ENCODE measurements at places on chromosomes 13 and 19.
A peak's percentile ranks its signal among the peaks of the same experiment; 100 is the strongest.

GRCh38 chr13:28220166-28220565 is 81.8 kb downstream of the PAN3 start:
- no peak for DNase-seq
- H3K27ac ChIP-seq, result no peak overlapping the region
- H3K27me3 ChIP-seq, result no peaks in the 10 kb centered on the region
- H3K36me3 ChIP-seq, result peaks cover 36% of the 10 kb centered on the region

DNA sequence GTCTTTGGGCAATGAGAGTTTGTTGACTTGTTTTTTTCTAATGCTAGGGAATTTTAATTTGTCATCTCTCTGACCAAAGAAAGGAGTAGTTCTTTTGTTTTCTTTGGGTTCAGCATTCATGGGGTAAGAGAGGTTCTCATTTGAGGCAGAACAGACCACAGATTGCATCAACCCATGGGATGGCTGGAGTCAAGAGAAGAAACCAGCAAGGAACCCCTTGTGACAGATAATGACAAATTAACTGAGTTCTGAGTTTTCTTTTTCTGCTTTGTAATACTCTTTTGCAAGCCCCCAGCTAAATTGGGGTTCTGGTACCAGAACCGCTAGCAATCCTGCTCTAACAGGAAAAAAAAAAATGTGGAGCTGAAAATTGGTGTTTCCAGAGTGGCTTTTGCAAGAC is 864.1 kb downstream of the DIAPH3 start:
- H3K27ac ChIP-seq, result no peak overlapping the region
- H3K4me1 ChIP-seq, result no peaks in the 10 kb centered on the region
- no peak overlapping the region for H3K4me3 ChIP-seq
- H3K36me3 ChIP-seq, result no peaks in the 10 kb centered on the region

GRCh38 chr13:100689191-100689590 is 14.6 kb upstream of the TMTC4 start:
- H3K27ac ChIP-seq, result no peak overlapping the region
- no peak for DNase-seq
- H3K4me3 ChIP-seq, result no peak overlapping the region
- no peaks in the 10 kb centered on the region for H3K4me1 ChIP-seq
- H3K27me3 ChIP-seq, result peaks cover 16% of the 10 kb centered on the region

- peaks cover 93% of the 10 kb centered on the region for H3K36me3 ChIP-seq
- peak overlapping the region; percentile 88 for H3K27ac ChIP-seq
- no peak for DNase-seq
- H3K4me3 ChIP-seq, result peak overlapping the region; percentile 44
These were observed 10.5 kb downstream of the AP1M1 start for GRCh38 chr19:16208064-16208759.

- H3K27me3 ChIP-seq, result no peaks in the 10 kb centered on the region
- no peaks in the 10 kb centered on the region for H3K36me3 ChIP-seq
- DNase-seq, result no peak
- peaks cover 45% of the 10 kb centered on the region for H3K4me1 ChIP-seq
- H3K27ac ChIP-seq, result no peak overlapping the region
These were observed 23.6 kb downstream of the IRS2 start for GRCh38 chr13:109762791-109763190.

DNA sequence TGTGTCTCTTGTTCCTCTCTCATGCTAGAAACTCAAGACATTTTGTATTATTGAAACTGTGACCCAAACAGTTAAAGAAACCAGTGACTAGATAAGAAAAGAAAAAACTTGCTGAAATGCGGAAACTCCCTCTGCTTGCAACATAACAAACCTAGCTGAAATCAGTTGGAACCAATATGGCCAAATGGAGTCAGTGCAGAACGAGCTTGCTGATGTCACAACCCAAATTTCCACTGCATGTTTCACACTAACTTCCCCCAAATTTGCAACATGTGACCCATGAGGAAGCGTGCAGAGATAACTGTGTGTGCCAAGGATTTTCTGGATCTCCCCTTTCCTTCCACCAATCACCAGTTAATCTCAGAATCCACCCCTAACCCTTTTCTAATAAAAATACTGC is 208.0 kb downstream of the DLEU7 start:
- H3K4me3 ChIP-seq, result no peak overlapping the region
- H3K4me1 ChIP-seq, result peaks cover 3% of the 10 kb centered on the region
- H3K36me3 ChIP-seq, result no peaks in the 10 kb centered on the region
- no peak overlapping the region for H3K27ac ChIP-seq
- no peaks in the 10 kb centered on the region for H3K27me3 ChIP-seq

DNA sequence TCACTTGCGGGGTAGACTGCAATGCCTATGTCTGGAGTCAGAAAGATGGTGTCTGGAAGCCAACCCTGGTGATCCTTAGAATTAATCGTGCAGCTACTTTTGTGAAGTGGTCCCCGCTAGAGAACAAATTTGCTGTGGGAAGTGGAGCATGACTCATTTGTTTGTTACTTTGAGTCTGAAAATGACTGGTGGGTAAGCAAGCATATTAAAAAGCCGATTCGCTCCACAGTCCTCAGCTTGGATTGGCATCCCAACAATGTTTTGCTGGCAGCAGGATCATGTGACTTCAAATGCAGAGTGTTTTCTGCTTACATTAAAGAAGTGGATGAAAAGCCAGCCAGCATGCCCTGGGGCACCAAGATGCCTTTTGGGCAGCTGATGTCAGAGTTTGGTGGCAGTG is 9.5 kb upstream of the ERVV-1 start:
- peaks cover 4% of the 10 kb centered on the region for H3K36me3 ChIP-seq
- H3K27ac ChIP-seq, result no peak overlapping the region
- DNase-seq, result no peak
- H3K4me3 ChIP-seq, result no peak overlapping the region
- peaks cover 2% of the 10 kb centered on the region for H3K27me3 ChIP-seq

- H3K27me3 ChIP-seq, result no peaks in the 10 kb centered on the region
- no peaks in the 10 kb centered on the region for H3K4me1 ChIP-seq
- no peak overlapping the region for H3K27ac ChIP-seq
- no peak overlapping the region for H3K4me3 ChIP-seq
- no peak for DNase-seq
These were observed 52.1 kb upstream of the AKAP11 start for GRCh38 chr13:42219876-42220275.

DNA sequence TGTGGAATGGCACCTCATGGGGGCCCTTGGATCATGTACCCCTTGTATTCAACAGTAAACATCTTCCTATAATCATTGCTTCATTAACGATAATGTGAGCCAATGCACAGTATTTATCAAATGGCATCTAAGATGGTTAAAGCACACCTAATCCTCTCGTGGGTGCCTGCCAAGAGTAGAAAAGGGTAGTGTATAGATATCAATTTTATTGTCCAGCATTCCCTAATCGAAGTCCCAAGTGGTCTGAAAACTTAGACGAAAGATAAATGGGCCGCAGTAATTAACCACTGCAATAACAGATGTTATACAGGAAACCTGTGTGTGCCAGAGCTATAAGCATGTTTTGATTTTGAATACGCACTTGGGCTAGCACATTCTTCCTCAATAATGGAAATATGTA is 667 bp upstream of the MBNL2 start:
- H3K27ac ChIP-seq, result no peak overlapping the region
- peaks cover 15% of the 10 kb centered on the region for H3K36me3 ChIP-seq
- peak overlapping the region; percentile 83 for H3K4me3 ChIP-seq
- no peak for DNase-seq
- H3K27me3 ChIP-seq, result no peaks in the 10 kb centered on the region

DNA sequence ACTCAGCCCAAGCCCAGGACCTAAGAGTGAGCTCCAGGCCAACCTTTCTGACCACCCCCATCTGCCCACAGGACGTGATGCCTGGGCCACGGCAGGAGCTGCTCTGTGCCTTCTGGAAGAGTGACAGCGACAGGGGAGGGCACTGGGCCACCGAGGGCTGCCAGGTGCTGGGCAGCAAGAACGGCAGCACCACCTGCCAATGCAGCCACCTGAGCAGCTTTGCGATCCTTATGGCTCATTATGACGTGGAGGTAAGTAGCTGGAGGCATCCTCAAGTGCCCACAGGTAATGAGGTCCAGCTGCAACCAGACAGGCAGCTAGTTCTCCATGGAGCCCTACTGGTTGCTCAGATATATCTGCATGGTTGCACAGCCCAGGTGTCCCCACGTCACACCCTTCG is 14.8 kb downstream of the DDX39A start:
- peak overlapping the region; percentile 77 for H3K27ac ChIP-seq
- no peaks in the 10 kb centered on the region for H3K27me3 ChIP-seq
- DNase-seq, result no peak
- peaks cover 14% of the 10 kb centered on the region for H3K4me1 ChIP-seq
- H3K36me3 ChIP-seq, result peaks cover 94% of the 10 kb centered on the region

GRCh38 chr13:23999424-23999823 is 102.1 kb upstream of the C1QTNF9B start:
- H3K27ac ChIP-seq, result no peak overlapping the region
- H3K36me3 ChIP-seq, result no peaks in the 10 kb centered on the region
- no peak overlapping the region for H3K4me3 ChIP-seq
- DNase-seq, result no peak
- no peaks in the 10 kb centered on the region for H3K27me3 ChIP-seq

GRCh38 chr13:108305655-108306054 is 36.1 kb downstream of the TNFSF13B start:
- H3K4me3 ChIP-seq, result no peak overlapping the region
- peaks cover 13% of the 10 kb centered on the region for H3K4me1 ChIP-seq
- peaks cover 13% of the 10 kb centered on the region for H3K36me3 ChIP-seq
- H3K27ac ChIP-seq, result no peak overlapping the region

DNA sequence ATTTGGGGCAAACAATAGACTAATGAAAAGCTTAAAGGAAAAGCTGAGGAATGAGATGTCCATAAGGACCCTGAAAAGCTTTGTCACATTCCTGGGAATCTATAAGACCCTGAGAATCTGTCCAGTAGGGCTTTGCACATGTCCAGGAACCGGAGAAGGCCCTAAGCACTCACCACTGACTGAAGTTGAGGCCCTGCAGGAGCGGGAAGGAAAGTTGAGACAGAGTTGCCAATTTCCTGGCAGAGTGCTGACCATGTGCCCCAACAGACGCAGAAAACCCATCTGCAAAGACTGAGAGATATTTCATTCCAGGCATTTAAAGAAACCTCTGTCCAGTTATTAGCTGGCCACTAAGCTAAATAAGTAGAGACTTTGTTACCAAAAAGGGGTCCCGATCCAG is 890.5 kb downstream of the UQCRFS1 start:
- DNase-seq, result no peak
- no peaks in the 10 kb centered on the region for H3K4me1 ChIP-seq
- H3K36me3 ChIP-seq, result no peaks in the 10 kb centered on the region
- no peak overlapping the region for H3K4me3 ChIP-seq

DNA sequence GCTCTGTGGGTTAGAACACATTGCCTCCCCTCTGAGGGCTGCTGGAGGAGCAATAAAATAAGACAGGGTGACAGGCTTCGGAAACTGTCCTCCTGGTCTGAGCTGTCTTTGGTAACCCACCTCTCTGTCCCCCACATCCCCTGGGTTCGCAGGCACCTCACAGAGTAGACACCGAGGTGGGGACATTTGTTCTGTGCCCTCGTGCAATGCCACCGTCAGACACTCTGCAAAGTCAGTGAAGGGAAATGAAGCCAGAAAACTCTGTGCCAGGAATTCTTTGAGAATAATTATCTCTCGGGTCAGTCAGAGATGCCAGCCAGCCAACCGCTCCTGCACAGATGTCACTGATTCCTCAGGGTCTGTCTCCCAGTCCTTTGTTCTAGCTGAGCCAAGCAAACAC is 493.6 kb downstream of the FOXO1 start:
- H3K27me3 ChIP-seq, result no peaks in the 10 kb centered on the region
- no peak overlapping the region for H3K4me3 ChIP-seq
- H3K27ac ChIP-seq, result no peak overlapping the region
- DNase-seq, result no peak
- H3K4me1 ChIP-seq, result peaks cover 57% of the 10 kb centered on the region

DNA sequence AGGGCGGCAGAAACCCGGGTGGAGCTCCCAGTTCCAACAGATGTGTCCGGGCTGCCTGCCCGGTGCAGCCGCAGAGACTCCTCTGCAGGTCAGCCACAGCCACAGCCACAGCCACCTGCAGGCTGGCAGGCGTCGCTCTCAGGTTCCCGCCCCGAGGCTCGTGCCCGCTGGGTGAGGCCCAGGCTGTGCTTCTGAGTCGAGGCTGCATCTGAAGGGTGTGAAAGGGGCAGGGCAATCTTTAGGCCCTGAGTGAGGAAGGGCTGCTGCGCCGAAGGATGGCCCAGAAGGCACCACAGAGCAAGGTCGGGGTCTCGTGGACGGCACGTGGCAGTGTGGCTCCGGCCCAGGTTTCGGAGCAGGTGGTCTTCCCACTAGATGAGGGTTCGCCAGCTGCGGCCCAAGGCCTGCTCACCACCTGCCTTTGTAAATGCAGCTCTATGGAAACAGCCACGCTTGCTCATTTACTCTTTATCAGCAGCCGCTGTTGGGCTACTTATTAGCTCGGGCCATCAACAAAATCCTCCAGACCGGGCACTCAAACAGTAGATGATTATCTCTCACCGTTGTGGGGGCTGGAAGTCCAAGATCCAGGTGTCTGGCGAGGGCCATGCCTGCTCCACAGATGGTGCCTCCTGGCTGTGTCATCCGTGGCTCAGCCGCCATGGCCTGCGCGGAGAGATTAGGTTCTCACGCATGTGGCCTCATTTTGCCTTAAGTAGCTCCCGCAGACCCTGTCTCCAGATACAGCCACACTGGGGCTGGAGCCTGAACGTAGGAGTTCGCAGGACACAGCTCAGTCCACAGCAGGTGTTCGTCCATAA is 40.3 kb upstream of the TFDP1 start:
- peaks cover 25% of the 10 kb centered on the region for H3K36me3 ChIP-seq
- H3K27me3 ChIP-seq, result no peaks in the 10 kb centered on the region
- peaks cover 4% of the 10 kb centered on the region for H3K4me1 ChIP-seq

DNA sequence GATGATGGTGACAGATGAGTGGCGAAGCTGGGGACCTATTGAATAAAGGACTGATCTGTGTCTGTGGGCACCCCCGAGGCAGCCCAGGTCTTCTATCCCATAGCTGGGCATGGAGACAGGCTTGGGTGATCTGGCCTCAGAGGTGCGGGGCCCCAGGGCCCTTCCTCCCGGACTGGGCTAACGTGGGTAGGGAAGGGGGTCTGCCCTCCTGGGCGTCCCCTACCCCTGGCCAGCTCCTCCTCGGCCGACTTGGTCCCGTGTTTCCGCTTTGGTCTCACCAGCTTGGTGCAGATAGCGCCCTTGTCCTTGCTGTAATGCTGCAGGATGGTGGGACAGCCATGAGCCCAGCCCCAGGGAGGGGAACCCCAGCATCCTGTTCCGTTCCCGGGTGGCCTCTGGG is 3.3 kb downstream of the MATK start:
- peaks cover 44% of the 10 kb centered on the region for H3K36me3 ChIP-seq
- H3K4me1 ChIP-seq, result peaks cover 14% of the 10 kb centered on the region
- no peak overlapping the region for H3K27ac ChIP-seq
- peaks cover 2% of the 10 kb centered on the region for H3K27me3 ChIP-seq
- DNase-seq, result no peak

- no peaks in the 10 kb centered on the region for H3K36me3 ChIP-seq
- H3K27me3 ChIP-seq, result no peaks in the 10 kb centered on the region
- H3K4me1 ChIP-seq, result no peaks in the 10 kb centered on the region
These were observed 176.8 kb upstream of the PCDH20 start for GRCh38 chr13:61592489-61592888.

GRCh38 chr19:51751655-51752054 is at the start of gene FPR1:
Gene FPR1 (minus strand): TSS chr19:51751878. CDS start chr19:51746994, 4,884 bp downstream.
- peaks cover 12% of the 10 kb centered on the region for H3K27me3 ChIP-seq
- H3K4me1 ChIP-seq, result no peaks in the 10 kb centered on the region
- H3K36me3 ChIP-seq, result no peaks in the 10 kb centered on the region
- H3K4me3 ChIP-seq, result no peak within 1 kb of the TSS

GRCh38 chr13:90868321-90868920 is 479.1 kb upstream of the MIR17HG start:
- no peaks in the 10 kb centered on the region for H3K36me3 ChIP-seq
- DNase-seq, result no peak
- no peak overlapping the region for H3K27ac ChIP-seq
